ENCODE measurements at places on chromosomes 12 and 14.

DNA sequence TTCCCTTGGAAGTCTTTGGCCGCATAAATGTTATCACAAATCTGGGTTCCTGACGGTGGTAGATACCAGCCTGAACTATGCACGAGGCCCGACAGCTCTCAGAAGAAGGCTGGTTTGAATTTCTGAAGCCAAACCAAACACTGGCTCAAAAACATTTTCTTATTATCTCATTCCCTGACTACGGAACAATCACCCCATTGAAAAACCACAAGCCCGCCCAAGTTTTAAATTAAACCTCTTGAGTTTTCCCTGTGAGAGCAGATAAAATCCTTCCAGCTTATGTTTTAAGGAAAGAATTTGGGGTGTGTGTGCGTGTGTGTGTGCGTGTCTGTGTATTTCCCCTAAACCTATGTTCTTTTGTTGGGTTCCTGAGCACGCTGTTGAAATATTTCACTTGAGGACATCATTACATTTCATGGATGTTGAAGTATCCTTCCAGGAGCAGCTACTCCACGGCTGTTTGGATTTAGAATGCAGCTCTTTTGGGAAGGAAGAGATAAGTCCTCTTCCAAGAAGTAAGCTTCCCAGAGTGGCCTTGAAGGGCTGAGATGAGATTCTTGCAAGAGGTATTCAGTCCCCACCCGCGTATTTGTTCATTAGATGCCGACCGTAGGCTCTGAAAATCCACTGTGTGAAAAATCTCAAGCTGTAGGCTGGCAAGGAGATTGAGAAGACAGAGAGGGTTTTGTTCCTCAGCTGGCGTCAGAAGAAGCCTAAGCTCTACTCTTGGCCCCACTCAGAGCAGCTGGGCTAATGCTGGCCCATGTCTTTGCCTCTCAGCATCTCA is 131.0 kb upstream of the NCOR2 start:
- DNase-seq, result no peak

DNA sequence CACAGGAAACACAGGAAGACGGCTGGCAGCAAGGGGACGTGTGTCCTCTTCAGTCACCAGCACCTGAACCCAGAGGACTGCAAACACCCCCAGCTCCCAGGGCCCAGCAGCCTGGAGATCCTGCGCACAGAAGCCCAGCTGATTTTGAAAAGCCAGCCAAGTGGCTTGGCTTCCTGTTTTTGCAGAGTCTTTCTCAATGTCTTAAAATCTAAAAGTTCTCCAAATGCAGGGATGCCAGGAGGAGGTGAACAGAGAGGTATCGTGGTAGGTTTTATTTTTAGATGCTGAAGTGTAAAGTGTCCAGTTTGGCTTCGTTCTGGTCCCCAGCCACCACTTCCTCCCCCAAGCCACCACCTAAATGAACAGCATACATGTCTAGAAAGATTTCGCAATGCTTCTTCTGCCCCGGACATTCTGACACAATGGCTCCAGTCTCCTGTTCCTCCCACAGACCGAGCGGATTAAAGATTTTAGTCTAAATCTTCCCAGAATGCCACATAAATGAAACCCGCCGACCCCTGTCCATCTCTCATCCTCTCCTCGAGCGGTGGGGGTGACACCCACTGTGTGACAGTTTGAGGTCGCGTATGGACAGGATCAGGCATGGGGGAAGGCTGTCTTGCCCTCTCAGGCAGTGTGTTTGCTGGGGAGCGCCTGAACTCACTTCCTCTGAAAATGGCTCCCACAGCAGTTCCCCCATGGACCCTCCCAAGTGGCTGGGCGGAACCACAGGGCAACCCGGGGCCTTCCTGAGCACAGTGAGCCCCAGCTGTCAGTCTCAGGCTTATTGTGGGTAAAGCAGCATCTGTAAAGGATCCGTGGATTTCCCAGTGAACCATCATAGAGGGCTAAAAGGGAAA is 41.6 kb downstream of the ITPK1 start:
- DNase-seq, result no peak

DNA sequence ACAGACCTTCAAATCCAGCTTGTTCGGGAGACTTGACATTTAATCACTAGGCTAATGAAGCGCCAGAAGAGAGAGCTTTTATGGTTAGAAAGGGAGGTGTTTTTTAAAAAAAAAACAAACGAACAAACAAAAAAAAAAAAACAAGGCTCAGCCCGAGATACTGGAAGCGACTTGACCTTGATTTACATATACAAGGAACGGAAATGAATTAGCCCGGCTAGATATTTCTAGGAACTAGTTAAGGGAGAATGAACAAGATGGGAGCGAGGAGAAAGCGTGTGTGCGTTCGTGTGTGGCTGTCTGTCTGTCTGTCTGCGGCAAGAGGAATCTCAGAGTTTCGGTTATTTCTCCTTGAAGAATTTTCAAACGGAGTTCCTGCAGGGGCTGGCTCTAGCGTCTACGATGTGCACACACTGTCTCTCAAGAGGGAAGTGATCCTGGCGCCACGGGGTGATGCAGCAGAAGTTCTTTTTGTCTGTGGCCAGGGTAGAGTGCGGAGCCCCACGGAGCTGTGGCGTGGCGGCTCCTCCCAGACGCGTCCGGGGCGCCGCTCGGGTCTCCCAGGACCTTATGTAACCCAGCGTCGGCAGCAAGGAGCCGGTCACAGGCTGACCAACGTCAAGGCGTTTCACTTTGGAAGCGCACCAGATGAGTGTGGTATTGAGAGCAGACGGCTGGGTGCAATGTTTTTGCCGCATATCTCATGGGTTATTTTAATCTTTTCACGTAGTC is 18.8 kb downstream of the SOCS2 start:
- DNase-seq, result no peak

GRCh38 chr12:12194206-12194605 is 72.6 kb downstream of the LRP6 start:
- no peak for DNase-seq

- DNase-seq, result no peak
Observed at GRCh38 chr12:106211973-106212372, 35.8 kb downstream of the CKAP4 start.

DNA sequence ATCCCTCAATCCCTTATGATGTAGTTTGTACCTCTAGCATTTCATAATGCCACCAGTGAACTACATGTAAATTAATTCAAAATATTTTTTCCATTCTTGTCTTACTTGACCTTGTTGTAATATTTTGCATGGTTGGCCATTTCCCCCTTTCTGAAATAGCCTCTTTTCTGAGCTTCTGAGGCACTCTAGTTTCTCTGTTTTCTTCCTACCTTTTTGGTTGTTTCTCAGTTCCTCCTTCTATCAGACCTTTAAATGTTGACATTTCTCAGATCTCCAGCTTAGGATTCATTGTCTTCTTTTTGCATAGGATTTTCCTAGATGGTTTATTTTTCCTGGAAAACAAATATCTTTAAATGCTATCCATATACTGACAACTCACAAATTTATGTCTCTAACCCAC is 9.8 kb upstream of the RMST start:
- no peak for DNase-seq

GRCh38 chr12:53096089-53096741 is 1.3 kb upstream of the IGFBP6 start:
- DNase-seq, result no peak

- DNase-seq, result no peak
Observed at GRCh38 chr14:88326352-88327103, 3.5 kb upstream of the KCNK10 start.

GRCh38 chr12:120710805-120711296 is 593 bp downstream of the UNC119B start:
- no peak for DNase-seq

DNA sequence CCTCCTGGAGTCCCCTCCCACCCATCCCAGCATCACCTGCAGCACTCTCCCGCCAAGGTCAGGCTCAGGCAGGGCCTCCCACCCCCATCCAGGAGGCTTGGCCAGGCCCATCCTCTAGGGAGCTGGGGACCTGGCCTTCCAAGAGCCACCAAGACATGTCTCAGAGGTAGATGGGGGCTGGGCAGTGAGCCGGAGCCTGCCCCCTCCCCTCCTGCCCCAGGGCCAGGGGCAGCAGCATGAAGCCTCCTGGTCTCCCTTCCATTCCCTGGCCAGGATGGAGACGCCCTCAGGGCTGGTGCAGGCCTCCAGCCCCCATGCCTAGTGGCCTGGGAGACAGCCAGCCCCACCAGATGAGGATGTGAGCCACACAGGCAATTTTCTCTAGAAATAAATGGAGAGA is 69.3 kb upstream of the C14orf180 start:
- DNase-seq, result no peak

DNA sequence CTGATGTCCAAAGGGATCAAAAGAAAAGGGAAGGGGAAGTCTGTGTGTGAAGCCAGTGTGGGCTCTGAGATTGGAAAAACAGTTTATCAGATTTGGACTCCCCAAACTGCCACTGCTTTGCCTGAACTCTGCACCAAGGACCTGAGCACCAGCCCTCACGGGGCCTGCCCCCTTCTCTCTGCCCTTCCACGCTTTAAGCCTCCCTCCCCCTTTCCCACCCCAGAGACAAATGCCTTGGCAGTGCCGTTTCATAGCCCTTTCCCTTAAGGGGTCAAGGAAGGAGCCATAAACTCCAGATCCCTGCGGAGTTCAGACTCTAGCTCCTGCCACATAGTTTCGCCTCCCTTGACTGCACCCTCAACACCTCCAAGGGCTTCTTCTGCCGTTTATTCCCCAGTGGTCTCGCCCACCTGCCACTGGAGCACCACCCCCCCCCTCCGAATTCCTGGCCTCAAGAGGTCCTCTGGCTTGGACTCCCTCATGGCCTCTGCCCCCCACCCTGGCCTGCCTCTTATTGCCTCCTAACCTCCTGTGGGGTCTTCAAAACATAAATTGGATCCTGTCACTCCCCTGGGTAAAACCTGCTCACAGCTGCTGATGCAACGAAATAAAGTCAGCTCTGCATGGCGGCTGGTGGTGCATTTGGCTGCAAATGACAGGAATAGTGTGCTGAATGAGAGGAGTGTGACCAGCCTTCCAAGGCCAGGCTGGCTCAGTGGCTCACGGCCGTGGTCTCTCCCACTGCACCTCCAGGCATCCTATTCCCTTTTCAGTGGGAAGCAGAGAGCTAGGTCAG is 18.8 kb downstream of the SLC25A29 start:
- no peak for DNase-seq

DNA sequence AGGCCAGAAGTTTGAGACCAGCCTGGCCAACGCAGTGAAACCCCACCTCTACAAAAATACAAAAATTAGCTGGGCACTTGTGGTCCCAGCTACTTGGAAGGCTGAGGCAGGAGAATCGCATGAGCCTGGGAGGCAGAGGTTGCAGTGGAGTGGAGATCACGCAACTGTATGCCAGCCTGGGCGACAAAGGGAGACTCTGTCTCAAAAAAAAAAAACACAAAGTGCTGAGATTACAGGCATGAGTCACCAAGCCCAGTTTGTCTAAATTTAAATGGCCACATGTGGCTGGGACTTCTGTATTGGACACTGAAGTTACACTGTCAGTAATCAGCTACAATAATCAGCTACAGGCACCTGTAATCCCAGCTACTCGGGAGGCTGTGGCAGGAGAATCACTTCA is 100.9 kb upstream of the AEBP2 start:
- no peak for DNase-seq

DNA sequence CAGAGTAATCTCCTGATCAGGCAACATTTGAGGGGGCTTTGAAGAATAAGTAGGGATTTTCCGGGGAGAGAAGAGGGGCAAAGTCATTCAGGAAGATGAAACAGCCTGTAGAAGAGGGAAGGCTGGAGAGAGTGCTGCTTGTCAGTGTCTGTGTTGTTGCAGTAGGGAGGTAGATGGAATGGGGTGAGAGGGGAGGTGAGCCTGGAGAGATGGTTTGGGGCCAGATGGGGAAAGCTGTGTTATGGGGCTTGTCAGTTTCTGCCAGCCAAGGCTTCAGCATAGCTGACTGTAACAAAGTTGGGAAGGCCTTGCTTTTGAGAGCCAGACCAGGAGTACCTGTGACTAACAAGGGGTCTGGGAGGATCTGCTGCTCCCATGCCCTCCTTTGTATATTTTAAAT is 18.0 kb downstream of the BICD1 start:
- DNase-seq, result no peak

DNA sequence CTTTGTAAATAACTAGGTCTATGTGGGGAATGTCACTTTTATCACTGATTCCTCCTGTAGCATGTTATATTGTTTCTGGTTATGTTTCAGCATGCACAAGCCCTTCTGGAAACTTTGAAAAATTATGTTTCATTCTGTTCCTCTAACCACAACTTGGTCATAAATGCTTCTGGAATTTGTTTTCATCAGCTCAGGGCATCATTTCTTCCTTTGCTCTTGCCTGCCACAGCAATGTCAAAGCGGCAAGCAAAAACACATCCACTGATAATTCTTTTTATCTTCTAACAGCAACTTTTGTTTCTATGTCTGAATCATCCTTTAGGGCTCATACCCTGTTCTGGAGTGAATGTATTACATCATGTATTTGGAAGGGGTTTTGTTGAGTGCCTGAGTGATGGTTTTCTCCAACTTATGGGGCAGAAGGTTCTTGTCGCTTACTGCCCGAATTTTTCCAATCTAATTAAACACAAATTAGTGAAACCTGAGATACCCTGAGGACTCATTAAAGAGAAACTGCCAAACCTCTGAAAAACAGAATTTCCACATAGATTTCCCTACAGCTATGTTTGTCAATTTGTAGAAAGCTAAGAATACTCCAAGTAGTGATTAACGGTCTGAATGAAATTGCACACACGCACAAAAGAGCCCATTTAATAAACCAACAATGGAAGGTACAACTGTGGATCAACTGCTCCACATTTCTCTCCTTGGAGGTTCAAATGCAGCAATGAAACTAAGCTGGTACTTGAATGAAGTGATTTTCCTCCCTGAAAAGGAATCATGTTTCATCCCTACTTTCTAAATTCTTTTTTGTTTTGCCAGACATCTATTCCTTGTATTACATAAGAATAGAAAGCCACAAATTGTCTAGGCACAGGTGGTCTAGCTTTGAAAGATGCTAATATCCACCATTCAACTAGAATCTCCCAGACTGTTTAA is 173.5 kb upstream of the KRR1 start:
- DNase-seq, result no peak

DNA sequence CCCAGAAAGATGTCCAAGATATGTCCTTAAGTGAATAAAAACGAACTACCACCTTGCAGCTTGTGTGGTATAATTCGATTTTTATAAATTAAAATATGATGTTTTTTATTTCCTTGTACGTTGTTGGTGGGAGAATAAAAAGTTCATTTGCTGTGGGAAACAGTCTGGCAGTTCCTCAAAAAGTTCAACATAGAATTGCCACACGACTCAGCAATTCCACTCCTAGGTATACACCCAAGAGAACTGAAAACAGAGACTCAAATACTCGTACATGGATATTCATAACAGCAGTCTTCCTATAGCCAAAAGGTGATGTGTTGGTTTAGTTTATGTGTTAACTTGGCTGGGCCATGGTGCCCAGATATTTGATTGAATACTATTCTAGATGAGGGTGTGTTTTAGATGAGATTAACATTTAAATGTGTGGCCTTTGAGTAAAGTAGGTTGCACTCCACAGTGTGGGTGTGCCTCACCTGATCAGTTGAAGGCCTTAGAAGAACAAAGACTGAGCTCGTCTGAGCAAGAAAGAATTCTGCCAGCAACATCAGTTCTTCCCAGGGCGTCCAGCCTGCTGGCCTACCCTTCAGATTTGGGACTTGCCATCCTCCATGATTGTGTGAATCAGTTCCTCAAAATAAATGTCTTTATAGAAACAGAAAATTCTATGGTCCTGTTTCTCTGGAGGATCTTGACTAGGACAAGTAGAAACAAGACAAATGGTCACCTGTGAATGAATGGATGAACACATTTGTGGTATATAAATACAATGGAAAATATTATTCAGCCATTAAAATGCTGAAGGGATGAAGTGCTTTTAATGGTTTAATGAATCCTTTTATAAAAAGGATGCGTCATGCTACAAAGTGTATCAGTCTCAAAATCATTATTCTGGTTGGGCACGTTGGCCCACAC is 5.1 kb upstream of the DENR start:
- DNase-seq, result no peak

GRCh38 chr12:113900716-113901115 is 65.4 kb downstream of the RBM19 start:
- no peak for DNase-seq

Measured in NCI-H1436 treated with DMSO at 0.1 percent for 48 hours (cell line).